ENCODE measurements at places on chromosomes 12 and 14. TPM values are rescaled to one million over a fixed set of nuclear protein-coding genes. Genes with fewer than 3 reads are reported as not detected.

CAPZA3 gene
- total RNA-seq, result not detected

SLC22A17 gene
- 8.8 TPM for total RNA-seq

CACNB3 gene
- 11.0 TPM for total RNA-seq

RNASE3 gene
- not detected for total RNA-seq

PLA2G1B gene
- not detected for total RNA-seq

TAS2R10 gene
- total RNA-seq, result not detected

EML5 gene
- 1.1 TPM for total RNA-seq

KIF5A gene
- total RNA-seq, result 0.75 TPM

EIF2S3B gene
- 0.30 TPM for total RNA-seq

E2F7 gene
- 26.9 TPM for total RNA-seq

OR6C3 gene
- not detected for total RNA-seq

Data from activated naive CD4-positive, alpha-beta T cell treated with anti-CD3 and anti-CD28 coated beads, Interleukin-2, amount 50 U/mL, for 72 hours (primary cell).